Uterus (tissue), 4 donors: ENCODE measurements at places on chromosomes 3 and 15.

- DNase-seq: no peak
Observed at GRCh38 chr3:157249606-157250005, 89.7 kb upstream of the CCNL1 start.

DNA sequence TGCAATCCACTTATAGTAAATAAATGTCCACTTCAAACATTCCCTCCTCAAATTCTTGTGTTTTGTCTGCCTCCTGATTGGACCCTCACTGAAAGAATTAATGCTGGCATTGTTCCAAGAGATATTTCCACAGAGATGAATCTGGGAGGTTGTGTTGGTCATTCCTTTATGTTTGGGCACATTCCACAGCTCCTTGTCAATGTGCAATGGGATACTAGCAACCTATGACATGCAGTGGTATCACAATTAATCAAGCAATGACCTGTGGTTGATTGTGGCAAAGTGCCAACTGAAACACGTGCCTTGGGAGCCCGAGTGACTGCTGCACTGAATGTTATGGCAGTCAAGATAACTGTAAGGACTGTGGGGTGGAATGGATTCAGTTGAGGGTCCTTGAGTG lies 55.0 kb upstream of the SNRPN start:
- DNase-seq: no peak

GRCh38 chr15:98859149-98859548 lies 148.4 kb downstream of the PGPEP1L start:
- no peak for DNase-seq

- no peak for DNase-seq
Observed at GRCh38 chr15:49301562-49301961, 121.5 kb upstream of the FGF7 start.
